ENCODE measurements at places on chromosomes 6 and 20.

GRCh38 chr6:26349964-26350857, 14.8 kb upstream of the BTN3A2 start:
- DNase-seq: no peak

GRCh38 chr20:10565191-10565921, 108.4 kb downstream of the JAG1 start:
- DNase-seq: no peak

- DNase-seq: no peak
Measured at GRCh38 chr20:9369557-9369956, 144.8 kb upstream of the LAMP5 start.

DNA sequence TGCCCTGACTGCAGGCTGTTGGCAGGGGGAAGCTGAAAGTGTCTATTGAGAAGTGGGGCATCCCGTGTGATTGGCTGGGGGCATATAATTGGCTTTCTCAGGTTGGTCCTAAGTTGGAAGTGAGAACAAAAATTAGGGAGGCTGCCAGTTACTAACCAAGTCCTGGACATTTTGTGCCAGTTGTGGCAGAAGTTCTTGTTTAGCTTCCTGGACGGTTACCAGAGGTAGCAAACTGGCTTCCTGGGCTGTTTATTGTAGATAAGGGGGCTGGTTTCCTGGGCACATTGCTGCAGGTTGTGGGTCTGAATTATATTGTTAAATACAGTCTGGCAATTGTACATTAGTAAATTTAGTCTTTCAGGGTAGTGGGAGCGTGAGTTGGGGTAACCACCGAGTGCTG, 50.6 kb upstream of the SLC2A12 start:
- no peak for DNase-seq

- DNase-seq: no peak
Measured at GRCh38 chr6:11429577-11429976, 108.0 kb upstream of the TMEM170B start.

GRCh38 chr6:22026164-22026678, 270.6 kb downstream of the PRL start:
- no peak for DNase-seq
